ENCODE measurements at places on chromosomes 12 and 14.

- no peak for DNase-seq
These were observed 293.7 kb downstream of the TTC6 start for GRCh38 chr14:37889087-37889486.

- no peak for DNase-seq
These were observed 294.8 kb upstream of the SOX5 start for GRCh38 chr12:24244231-24244630.

GRCh38 chr14:59236195-59236594, 47.7 kb downstream of the DAAM1 start:
- DNase-seq = no peak

- DNase-seq = no peak
These were observed 29.9 kb upstream of the YBX3 start for GRCh38 chr12:10753059-10753458.

GRCh38 chr14:102923925-102924486, 1.5 kb downstream of the AMN start:
- peak; percentile 45 for DNase-seq

- DNase-seq = no peak
These were observed 215.2 kb upstream of the SSTR1 start for GRCh38 chr14:37992499-37992898.

GRCh38 chr12:124408822-124409517, 114.1 kb downstream of the RFLNA start:
- DNase-seq = no peak

DNA sequence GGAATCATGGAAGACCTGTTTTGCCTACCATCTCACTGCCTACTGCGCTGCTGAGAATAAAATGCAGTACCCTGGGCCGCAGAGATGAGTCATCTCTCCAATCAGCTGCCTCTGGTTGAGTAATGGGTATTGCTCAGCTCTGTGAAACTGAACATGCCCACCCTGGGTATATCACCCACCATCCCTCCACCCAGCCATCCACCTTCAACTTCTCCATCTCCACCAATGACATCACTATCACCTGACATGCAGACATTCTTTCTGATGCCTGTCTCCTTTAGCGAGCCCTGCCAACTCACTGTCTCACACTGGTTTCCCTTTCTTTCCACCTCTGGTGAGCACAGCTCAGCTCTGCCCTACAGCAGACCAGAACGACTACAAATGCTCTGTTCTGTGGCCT, 33.6 kb downstream of the E2F7 start:
- DNase-seq = no peak

DNA sequence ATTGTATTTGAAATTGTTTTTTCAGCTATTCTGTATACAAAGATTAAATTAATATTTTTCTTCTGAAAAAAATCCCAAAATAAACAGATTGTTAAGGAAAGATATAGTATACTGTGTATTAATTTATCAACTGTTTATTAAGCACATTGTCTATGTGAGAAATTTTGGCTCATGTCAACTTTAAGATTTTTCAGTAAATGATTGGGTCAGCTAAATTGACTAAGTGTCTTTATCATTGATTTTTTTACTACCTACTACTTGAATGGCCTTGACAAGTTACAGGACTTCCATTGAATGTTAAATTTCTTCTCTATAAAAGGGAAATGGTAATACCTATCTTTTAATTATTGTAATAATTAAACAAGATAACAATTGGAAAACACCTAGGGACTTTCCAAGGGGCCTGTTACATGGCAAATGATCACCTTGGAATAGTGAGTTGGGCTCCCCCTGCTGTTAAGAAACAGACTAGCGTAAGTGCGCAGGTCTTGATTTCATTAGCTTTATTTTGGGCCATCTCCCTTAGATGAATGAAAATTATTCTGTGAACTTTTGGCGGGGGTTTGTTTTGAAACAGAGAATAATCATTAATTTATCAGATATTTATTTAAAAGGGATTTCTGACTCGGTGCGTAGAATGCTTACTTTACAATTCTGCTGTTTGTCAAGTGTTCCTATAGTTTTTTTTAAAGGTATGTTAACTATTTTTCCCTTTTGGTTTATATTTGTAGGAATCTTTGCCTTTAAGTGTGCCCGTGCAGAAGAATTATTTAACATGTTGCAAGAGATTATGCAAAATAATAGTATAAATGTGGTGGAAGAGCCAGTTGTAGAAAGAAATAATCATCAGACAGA, 14.5 kb upstream of the CCT2 start:
- peak; percentile 20 for DNase-seq

DNA sequence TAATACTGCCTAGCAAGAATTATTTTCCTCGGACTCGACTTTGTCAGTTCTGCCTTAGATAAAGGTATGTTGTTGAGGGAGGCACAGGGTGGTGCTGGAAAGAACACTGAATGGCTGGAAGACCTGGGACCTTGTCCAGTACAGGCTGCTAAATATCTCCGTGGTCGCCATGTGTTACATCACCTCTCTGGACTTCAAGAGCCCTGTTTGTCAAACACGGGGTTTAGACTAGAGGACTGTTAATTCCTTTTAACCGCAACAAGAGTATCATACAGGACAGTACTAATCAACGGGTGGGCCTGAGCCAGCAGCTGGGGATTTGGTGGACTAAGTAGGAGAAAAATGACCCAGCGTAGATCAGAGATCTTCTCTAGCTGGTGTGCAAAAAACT, 476.3 kb downstream of the LRIG3 start:
- no peak for DNase-seq

GRCh38 chr14:58828298-58828697, 190.5 kb downstream of the DACT1 start:
- DNase-seq = no peak

DNA sequence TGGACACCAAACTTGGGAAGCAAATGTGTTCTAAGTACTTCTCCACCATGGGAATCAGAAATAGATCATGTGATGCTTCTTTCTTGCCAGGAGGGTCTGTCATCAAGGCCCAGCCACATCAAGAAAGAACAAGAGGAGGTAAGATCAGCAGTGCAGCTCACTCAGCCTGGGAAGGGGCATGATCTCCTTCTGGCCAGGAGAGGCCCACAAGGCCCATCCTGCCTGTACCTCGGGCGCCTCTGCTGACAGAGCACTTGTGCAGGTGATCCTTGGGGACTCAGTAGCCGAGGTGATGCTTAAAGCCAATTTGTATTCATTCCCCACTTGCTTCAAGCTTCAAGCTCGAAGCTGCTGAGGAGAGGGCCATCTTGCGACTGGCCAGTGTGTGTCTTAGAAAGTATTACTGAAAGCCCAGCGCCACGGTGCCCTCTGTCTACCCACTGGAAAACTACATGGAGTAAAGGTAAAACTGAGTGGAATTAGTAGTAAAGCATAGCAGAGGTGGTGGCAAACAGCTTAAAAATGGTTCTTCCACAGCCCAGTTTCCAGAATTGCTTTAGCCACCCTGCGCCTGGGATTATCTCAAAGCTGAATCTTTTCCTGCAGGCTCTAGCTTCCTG, 26.2 kb downstream of the RTRAF start:
- DNase-seq = peak; percentile 83

DNA sequence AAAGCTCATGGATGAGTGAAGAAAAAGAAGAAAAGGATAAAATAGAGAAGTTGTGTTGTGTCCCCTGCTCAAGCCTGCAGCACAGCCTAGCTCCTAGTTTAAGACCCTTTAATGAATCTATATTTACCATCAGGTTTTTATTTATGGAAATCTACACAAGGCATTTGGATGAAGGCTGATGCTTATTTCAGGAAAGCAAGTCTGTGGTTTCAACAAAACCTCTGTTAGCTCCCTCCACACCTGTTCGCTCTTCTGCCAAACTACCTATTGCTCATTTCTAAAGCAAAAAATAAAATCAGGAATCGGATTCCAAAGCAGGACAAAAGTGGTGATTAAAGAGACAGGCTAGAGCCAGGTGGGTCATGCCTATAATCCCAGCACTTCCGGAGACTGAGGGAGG, 18.9 kb upstream of the MAP3K9 start:
- DNase-seq = no peak

GRCh38 chr14:37436519-37436918, 158.5 kb downstream of the FOXA1 start:
- DNase-seq = no peak

- DNase-seq = no peak
These were observed 3.6 kb upstream of the GNG2 start for GRCh38 chr14:51856792-51857296.

- peak; percentile 90 for DNase-seq
These were observed at the start of gene FAIM2 for GRCh38 chr12:49903700-49904423. Gene FAIM2, minus strand, starts transcription at chr12:49903900. Its CDS starts 108 bp downstream, at chr12:49903792.

DNA sequence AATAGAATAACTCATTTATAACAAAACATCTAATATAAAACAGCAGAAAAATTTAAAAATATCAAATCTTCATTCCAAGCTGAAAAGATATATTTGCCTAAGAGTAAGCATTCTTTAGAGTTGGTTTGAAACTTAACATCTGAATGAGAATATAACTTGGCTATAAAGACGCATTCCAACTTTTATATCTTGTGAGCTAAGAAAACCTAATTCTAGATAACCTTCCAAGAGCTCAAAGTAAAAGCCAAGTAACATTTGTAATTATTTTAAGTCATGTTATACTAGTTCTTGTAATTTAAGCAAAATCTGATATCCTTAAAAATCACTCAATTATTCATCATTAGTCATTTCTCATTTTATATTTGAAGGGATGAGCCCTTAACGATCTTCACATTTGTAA, 368.9 kb downstream of the C12orf50 start:
- no peak for DNase-seq

GRCh38 chr14:76710056-76711010, 50.9 kb upstream of the VASH1 start:
- DNase-seq = no peak

GRCh38 chr12:31585271-31585670, 5.7 kb downstream of the DENND5B start:
- DNase-seq = no peak

- DNase-seq = no peak
These were observed 167.2 kb upstream of the BMP4 start for GRCh38 chr14:54123841-54124240.

- no peak for DNase-seq
These were observed 113.6 kb downstream of the TAOK3 start for GRCh38 chr12:118259079-118259478.

DNA sequence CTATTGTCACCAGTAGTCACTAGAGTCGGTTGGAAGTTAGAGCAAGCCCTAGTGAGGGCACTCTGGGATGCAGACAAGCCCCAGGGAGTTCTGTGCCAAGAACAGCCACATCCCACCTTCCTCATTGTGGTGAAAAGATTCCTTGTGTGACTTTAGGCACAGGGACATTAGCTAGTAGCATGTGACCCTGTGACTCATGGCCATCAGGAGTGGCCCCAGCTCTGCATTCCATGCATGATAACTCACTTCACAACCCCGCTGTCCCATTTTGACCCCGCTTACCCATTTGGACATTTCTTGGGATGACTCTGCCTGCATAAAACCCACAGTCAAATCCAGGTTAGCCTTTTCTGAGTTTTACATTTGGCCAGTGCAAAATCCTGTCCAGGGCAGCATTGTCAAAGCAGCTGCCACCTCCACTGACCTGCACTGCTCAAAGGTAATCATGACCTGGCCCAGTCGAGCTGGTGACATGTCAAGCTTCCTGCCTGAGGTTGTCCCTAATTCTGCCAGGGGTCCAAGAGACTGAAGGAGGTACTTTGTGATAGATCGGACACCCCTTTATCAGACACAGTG, 430.5 kb downstream of the DPF3 start:
- no peak for DNase-seq

GRCh38 chr12:92297405-92297804, 151.8 kb upstream of the BTG1 start:
- no peak for DNase-seq

- DNase-seq = no peak
These were observed 2.4 kb upstream of the A2M start for GRCh38 chr12:9118158-9118557.

DNA sequence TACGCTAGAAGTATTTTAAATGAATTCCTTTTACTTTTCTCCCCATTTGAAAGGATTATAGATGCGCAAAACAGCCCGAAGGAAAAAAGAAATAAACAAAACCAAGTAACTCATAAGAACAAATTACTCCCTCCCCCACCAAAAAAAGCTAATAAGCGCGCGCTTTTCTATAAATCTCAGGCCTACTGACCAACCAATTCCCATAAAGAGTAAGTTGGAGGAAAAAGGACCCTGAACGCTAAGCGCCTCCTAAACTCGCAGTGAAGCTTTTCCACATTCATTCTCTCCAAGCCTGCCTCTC, 588 bp downstream of the MBIP start:
- DNase-seq = no peak

DNA sequence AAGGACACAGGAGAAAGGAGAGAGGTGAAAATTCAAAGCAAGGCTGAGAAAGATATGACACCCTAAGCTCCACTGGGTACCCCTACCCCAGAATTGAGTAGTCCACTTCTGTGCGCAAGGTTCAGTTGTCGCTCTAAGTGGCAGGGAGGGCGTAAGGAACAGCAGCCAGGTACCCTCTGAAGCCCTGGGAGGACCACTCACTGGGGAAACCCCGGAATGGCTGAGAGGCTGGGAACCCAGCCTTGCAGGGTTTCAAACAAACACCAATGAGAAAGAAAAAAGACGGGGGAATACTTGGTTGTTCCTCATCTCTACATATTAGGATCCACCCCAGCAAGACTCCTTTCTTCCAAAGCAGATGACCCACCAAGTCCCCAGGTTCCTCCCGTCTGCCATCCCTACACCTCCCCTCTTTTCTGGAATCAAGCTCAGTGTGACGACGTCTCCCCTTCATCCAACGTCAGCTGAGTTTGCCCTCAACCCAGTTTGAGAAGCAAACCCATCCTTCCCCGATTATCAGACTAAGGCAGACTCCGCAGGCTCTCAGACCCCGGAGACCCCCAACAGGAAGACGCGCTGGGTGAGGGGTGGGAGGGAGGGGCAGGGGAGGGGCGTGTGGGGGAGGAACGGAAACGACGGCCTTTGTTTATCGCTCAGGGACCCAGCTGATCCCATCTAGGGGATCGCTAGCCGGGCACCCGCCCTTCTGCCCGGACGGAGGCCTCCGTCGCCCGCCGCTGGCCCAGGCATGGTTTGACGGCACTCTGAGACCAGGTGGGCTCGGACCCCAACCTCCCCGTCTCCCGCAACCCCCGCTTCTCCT, 795 bp downstream of the LMBR1L start:
- DNase-seq = peak; percentile 76

DNA sequence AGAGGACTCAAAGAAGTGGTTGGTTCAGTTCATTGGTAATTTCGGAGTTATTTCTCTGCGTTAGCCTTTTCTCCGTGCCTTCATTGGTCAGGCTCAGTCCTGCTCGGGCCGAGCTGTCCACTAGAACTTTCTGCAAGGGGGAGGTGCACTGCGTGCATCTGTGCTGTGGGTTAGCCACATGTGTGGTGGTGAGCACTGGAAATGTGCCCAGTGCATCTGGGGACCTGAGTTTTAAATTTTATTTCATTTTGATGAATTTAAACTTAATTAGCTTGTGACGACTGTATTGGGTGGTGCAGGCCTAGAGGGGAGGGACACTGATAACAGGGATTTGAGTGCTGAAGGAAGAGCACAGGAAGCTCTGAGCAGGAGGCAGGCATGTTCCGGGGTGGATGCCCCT, 24.5 kb downstream of the SETD1B start:
- DNase-seq = no peak

GRCh38 chr14:99035268-99035667, 236.7 kb downstream of the BCL11B start:
- no peak for DNase-seq
